OCI-LY7 (cell line): ENCODE measurements at places on chromosomes 12 and 14.
A peak's percentile ranks its signal among the peaks of the same experiment; 100 is the strongest.

GRCh38 chr14:21033133-21033698 is 1.4 kb downstream of the RNASE13 start:
- no peak for DNase-seq

GRCh38 chr12:73892201-73892600 is 645.4 kb upstream of the ATXN7L3B start:
- no peak for DNase-seq

- DNase-seq = no peak
These were observed 159.8 kb upstream of the LRIG3 start for GRCh38 chr12:59080101-59080500.

- no peak for DNase-seq
These were observed 222.7 kb downstream of the PELI2 start for GRCh38 chr14:56340932-56341331.

DNA sequence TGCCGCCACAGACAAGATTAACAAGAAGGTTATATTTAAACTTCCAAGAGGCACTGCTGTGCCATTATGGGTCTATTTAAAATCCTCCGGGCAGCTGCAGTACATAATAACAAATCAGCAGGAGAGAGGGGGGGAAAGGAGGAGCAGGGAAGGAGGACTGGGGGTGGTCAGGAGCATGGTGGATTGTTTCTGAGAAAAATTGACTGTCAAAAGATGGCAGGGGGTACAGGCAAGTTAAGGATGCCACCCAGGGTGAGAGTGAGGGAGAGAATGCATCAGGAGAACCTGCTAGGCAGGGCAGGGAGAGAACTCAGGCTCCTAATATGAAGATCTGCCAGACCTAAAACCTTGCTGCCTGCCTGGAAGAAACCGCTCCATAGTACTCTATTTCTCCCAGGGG is 181.8 kb downstream of the GRIN2B start:
- no peak for DNase-seq

- DNase-seq = no peak
These were observed 104.3 kb upstream of the FKBP4 start for GRCh38 chr12:2690348-2691005.

GRCh38 chr12:108612788-108613282 is 15.0 kb upstream of the TMEM119 start:
- DNase-seq = no peak

DNA sequence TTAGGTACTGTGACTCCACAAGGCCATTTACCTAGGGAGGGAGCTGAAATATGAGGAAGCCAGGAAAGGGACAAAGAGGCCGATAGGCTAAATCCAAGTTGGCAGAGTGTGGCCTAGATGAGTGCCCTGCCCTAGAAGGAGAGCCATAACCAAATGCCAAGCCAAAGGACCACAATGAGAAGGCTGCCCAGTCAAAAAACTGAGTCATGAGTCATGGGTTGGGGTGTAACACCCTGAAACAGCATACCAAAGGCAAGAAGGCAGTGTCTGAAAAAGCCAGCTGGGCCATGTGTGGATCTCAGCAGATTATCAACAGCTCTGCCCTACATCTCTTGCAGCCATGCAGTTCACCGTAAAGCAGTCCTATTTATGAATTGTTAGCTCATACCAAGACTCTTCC is 171.7 kb downstream of the PHLDA1 start:
- DNase-seq = no peak

GRCh38 chr12:15364221-15365160 is 42.2 kb downstream of the PTPRO start:
- no peak for DNase-seq

DNA sequence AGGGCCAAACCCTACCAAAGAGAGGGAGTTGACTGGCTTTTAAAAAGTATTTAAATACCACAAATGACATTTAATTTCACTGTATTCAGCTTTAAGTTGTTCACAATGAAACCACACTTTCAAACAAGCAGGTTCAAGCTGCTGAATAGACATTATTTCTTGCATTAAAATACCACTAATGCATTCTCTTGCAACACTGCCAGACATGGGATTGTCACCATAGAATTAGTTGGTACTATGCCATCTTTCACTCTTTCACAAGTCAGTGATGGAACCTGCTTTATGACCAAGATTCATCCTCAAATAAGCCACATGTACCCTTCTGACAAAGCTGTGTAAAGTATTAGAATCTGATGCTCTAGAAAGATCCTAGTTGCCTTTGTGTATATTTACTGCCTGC is 239.4 kb downstream of the PAWR start:
- no peak for DNase-seq

GRCh38 chr14:51262868-51263267 is 22.8 kb downstream of the TMX1 start:
- no peak for DNase-seq

DNA sequence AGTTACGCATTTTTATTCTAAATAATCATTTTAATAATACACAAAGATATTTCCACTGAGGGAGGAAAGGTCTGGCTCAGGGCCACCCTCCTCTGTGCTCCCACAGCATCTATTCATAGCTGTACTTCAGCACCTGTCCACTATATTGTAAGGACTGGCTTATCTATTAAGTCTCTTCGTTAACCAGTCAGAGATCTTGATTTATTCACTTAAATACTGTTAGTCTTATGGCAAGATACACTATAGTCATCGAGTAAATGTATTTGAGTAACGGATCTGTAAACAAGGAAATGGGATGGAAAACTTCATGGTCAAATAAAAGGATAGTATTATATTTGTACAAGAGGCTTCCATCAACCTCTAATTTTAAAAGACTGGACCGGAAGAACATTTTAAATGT is 54.6 kb downstream of the SPTLC2 start:
- no peak for DNase-seq

GRCh38 chr12:104935886-104936285 is 22.2 kb downstream of the SLC41A2 start:
- DNase-seq = no peak

DNA sequence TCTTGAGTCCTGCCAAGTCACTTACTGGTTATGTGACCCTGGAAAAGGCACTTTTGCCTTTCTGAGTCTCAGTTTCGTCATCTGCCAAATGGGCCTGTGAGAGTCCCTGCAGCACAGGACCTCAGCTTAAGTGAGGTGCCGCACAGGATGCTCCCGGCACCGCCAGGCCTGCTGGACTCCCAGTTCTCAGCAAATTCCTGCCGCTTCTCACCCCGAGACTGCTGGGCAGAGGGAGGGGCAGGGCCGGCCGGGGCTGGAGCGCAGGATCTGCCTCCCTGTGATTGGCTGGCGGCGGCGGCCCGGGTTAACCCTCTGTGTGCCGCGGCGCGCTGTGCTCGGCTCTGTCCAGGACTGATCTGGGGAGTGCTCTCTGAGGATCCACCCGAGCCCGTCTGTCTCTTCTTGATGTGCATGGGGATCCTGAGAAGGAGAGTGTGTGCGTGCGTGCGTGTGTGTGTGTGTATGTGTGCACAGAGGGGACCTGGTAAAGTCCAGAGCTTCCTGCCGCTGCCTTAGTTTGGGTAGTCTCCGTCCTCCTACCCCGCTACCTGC is 8.6 kb downstream of the SETD1B start:
- DNase-seq = peak; percentile 58

DNA sequence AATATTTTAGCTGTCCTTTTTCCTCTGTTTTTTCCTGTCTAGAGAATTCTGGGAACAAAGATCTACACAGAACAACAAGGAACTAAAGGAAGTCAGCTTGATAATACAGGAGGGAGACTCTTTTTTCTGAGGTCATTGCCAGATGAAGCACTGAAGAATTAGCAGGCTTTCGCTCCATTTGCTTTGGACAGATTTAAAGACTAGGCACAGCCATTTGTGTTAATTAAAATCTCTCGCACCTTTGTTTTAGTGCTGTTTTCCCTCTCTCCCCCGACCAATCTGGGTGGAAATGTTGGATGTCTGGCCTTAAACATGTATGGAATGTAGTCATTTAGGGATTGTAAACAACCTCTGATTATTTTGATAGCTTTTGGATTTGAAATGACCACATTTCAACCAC is 9.6 kb upstream of the GPHN start:
- DNase-seq = no peak

- DNase-seq = no peak
These were observed 1.3 kb upstream of the RD3L start for GRCh38 chr14:103943673-103944072.

- DNase-seq = no peak
These were observed 29.8 kb downstream of the ITPK1 start for GRCh38 chr14:93085911-93086310.

GRCh38 chr14:95123891-95124579 is 33.3 kb downstream of the DICER1 start:
- no peak for DNase-seq

GRCh38 chr14:67192366-67192765 is 3.1 kb downstream of the GARIN2 start:
- no peak for DNase-seq

GRCh38 chr12:112967306-112967705 is 11.0 kb upstream of the OAS2 start:
- DNase-seq = no peak

DNA sequence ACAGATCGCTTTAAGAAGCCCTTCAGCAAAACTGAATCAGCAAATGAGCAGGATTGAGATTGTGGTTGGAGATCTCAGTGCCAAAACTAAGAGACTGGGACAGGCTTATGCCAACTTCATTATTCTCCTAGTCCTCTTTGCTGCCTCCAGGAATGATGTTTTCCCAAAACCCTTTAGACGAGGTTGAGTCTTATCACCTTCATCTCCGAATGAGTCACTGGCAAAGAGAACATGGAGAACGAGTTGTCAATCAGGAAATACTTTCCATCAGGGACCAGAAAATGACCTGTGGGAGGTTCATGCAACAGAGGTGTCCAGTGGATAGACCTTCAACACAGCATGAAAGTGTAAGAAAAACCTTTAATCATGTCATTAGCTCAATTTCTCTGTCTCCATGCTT is 461.5 kb downstream of the RMST start:
- no peak for DNase-seq

GRCh38 chr12:6914947-6915788 is 788 bp downstream of the ENO2 start:
- no peak for DNase-seq
